ENCODE measurements at places on chromosomes 2 and 18.

GRCh38 chr2:42228101-42228500, 58.9 kb downstream of the EML4 start:
- no peak for DNase-seq

- no peak for DNase-seq
Measured at GRCh38 chr2:890214-890613, 60.4 kb upstream of the SNTG2 start.

GRCh38 chr2:98827625-98828368, 96.9 kb upstream of the MGAT4A start:
- DNase-seq: no peak

DNA sequence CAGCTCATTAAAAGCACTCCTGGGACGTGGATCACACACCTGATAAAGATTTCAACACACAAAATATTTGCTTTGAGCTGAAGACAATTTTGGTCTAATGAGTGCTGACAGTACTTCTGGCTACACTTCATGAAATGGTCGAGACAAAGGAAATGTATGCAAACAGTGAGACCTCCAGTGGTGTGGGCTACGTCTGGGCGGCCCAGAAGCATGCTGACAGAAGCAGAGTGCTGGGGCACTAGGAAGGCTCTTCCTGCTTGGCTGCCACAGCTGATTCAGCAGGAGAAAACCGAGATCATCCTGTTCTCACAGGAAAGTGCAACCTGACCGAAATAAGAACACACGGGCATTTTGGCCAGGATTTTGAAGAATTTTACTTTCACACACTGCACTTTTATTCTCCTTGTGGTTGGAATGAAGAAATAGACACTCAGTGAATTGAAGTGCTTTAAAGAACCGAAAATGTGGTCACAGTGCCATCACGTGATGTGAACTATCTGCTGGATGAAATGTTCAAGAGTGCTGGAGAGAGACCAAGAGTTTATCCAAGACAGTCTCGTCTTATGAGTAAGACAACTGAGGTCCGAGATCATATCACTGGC, 149.5 kb downstream of the CCBE1 start:
- no peak for DNase-seq

DNA sequence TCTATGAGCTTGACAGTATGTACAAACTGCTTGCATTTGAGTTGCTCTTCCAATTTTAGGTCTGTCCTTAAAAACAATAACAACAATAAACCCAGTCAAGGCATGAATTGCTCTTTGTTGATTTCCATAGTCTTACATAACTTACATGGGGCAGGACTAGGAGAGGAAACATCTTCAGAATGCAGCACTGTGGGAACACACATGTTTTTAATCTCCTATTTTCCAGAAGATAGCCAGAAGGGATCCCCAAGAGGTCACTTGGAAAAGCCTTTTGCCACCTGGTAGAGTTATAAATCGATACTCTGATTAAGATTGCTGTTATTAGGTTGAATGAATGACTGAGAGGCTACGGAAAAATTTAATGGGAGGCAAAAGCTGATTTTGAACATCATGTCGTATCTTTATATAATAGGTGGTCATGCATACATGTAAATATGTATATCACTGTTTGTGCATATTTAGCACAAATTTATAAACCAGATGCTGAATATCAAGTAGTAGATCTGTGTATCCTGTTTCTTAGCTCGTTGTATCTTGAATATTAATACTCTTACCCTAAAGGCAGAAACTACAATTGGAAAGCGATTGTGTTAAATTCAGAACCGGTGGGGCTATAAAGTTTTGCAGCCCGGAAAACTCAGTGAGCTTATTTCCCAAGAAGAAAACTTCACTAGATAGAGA, 479.4 kb upstream of the TCF4 start:
- DNase-seq: no peak

GRCh38 chr2:99772591-99773331, 282.9 kb upstream of the REV1 start:
- no peak for DNase-seq

All from activated T-cell treated with anti-CD3 and anti-CD28 coated beads for 24 hours (primary cell).